ENCODE measurements at places on chromosomes 16 and 17. TPM values are rescaled to one million over a fixed set of nuclear protein-coding genes. Genes with fewer than 3 reads are reported as not detected.

GRCh38 chr17:72301887-72302286 is 181.1 kb downstream of the SOX9 start:
- H3K36me3 ChIP-seq = no peaks in the 10 kb centered on the region
- H3K27me3 ChIP-seq = no peaks in the 10 kb centered on the region
- no peak overlapping the region for H3K27ac ChIP-seq
- H3K4me3 ChIP-seq = no peak overlapping the region
- no peaks in the 10 kb centered on the region for H3K4me1 ChIP-seq

GRCh38 chr16:2470603-2471015 is 488 bp upstream of the NTN3 start:
- H3K27me3 ChIP-seq = peaks cover 82% of the 10 kb centered on the region
- H3K27ac ChIP-seq = peak overlapping the region; percentile 8
- DNase-seq = no peak
- no peaks in the 10 kb centered on the region for H3K36me3 ChIP-seq

GRCh38 chr17:63699638-63700527 is at the start of gene LIMD2:
LIMD2 (minus strand) TSS chr17:63700125; CDS start chr17:63699298, 827 bp downstream.
- peak within 1 kb of the TSS; percentile 95 for H3K4me3 ChIP-seq
- H3K4me1 ChIP-seq = peaks cover 66% of the 10 kb centered on the region
- H3K27ac ChIP-seq = peak within 1 kb of the TSS; percentile 98
- H3K36me3 ChIP-seq = peaks cover 43% of the 10 kb centered on the region

DNA sequence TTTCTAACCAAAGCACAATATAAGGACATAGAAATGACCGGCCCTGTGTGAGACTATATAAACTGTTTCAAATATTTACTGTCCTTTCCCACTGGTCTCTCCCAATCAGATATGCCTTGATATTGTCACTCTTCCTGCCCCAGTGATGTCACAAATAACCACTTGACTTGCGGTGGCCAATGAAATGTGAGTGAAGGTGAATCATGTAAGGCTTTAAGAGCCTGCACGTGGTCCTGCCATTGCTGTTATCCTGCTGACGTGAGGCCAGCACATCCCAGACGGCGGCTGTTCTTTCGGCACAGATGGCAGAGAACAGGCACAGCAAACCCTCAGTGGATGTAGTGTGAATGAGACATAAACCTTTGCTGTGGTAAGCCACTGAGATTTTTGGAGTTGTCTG is 5.4 kb upstream of the KLHL11 start:
- no peak for DNase-seq
- no peak overlapping the region for H3K4me3 ChIP-seq
- H3K4me1 ChIP-seq = no peaks in the 10 kb centered on the region
- H3K36me3 ChIP-seq = peaks cover 59% of the 10 kb centered on the region

GRCh38 chr17:59702304-59702703 is 4.9 kb downstream of the PTRH2 start:
- peaks cover 24% of the 10 kb centered on the region for H3K36me3 ChIP-seq
- H3K27me3 ChIP-seq = no peaks in the 10 kb centered on the region
- H3K4me1 ChIP-seq = peaks cover 6% of the 10 kb centered on the region
- no peak overlapping the region for H3K27ac ChIP-seq

ICAM2 gene
- 53.9 TPM for total RNA-seq

KRT20 gene
- 0.85 TPM for total RNA-seq

PPY gene
- total RNA-seq = 0.33 TPM

Measured in thymus (tissue), 14 donors.